ENCODE measurements at places on chromosomes 5 and 9.

GRCh38 chr5:90638878-90639277 is 80.3 kb downstream of the ADGRV1 start:
- DNase-seq, result no peak

- DNase-seq, result no peak
Measured at GRCh38 chr5:14120176-14120575, 23.0 kb upstream of the TRIO start.

- no peak for DNase-seq
Measured at GRCh38 chr5:157518963-157519362, 56.6 kb downstream of the ADAM19 start.

GRCh38 chr9:20788526-20789451 is 104.7 kb downstream of the FOCAD start:
- DNase-seq, result no peak

DNA sequence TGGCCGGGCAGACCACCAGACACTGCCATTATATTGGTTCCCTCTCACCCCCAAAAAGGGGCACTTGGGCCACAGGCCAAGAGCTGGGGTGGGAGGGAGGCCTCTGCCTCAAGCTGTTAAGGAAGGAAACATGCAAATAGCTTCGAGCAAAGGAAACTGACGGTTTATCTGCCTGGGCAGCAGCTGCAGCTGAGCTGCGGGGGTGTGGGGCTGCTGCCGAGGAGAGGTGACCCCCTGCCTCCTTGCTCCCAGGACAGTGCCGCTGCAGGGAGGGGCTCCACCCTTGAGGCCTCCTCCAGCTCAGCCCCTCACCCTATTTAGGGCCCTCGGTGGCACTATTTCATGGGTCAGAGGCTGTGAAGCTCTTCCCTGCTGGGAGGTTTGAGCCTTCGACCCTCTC is 789 bp downstream of the DOK3 start:
- no peak for DNase-seq

GRCh38 chr5:74638970-74639806 is 1.3 kb downstream of the ENC1 start:
- peak; percentile 44 for DNase-seq

DNA sequence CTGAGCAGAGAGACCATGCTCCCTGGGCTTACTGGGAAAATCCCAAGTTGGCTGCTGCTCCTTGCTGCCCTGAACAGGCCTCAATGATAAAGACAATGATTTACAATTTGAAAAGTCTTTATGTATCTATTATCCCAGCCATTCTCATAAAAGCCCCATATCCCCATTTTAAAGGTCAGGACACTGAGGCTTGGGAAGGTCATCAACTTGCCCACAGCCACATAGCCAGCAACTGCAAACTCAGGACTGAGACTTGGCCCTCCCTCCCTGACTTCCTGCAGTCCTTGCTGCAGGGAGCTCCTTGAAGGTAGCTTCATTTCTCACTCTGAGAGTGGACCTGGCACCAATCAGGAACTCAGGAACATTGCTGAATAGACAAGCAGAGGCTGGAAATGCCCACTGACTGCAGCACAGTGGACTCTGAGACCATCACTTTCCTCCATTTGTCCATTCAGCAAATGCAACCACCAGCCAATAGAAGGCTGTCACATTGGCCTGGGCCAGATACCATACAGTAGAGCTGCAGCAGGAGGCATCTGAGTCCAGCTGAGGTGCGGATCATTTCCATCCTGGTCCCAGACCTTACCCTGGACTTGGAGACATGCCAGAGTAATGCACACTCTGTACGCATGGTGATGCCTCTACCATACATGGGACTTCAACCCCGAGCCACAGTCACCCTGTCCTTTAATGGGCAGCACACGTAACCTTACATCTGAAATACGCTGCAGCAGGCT is 18.3 kb downstream of the TNIP1 start:
- DNase-seq, result no peak

DNA sequence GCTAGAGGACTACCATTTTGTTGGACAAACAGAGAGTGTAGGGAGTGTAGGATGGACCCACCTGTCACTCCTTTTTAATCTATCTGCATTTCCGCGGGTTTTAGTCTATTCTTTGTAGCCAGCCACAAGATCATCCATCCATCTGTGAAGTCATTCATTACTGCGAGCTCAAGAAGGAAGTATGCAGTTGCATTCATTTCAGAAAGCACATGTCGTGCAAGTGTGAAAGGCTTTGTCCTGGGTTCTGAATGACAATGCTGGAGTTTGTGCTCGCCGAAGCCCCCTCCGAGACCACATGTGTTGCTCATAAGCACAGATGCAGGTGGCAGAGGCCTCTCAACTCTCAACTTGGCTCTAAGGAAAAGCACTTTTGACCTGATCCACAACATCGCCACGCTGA is 70.3 kb upstream of the BASP1 start:
- DNase-seq, result no peak

GRCh38 chr9:106976772-106977171 is 113.8 kb downstream of the ZNF462 start:
- DNase-seq, result no peak

DNA sequence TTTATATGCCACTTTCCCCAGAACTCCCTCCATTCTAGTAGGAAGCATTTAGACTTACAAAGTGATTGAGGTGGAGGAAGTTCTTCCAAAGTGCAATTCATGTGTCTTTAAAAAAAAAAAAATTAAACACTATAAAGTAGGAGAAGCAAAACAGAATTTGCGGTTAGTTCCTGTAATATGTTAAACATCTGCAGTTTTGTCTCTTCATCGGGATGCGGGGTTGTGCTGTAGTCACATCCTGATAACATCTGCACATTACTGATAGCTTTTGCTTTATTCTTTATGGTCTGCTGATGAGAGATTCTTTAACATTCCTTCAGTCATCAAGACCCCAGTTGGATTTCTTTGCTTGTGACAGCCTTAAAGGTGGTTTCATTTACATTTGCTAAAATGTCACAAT is 694.3 kb downstream of the NR2F1-AS1 start:
- no peak for DNase-seq

DNA sequence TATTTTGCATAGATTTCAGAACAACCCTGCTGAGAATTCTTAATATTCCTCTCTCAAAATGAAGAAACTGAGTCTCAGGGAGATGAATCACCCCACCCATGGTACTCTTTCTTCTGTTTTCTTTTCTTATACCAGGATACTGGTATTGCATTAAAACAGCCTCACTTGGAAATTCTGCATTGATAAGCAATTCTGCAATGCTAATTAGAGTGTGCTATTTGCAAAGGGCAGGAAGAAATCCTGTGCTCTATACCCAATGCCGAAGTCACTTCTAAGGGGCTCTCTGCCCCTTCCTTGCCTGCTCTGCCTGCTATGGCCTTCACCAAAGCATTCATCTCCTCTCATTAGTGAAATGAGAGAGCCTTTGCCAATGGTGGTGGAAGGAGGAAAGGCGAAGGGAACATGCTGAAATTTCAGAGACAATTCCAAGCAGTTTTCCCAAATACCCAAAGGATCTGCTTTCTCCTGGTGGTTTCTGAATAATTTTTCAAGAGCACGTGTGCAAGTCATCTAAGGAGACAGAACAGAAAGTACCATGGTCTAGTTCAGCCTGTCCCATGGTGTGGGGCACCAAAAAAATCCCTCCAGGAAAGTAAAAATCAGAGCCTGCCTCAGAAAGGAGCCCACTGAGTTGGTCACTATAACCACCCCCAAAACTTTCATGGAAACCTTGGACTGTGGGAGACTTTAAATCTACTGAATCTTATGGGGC is 156.5 kb downstream of the PAPPA start:
- no peak for DNase-seq

DNA sequence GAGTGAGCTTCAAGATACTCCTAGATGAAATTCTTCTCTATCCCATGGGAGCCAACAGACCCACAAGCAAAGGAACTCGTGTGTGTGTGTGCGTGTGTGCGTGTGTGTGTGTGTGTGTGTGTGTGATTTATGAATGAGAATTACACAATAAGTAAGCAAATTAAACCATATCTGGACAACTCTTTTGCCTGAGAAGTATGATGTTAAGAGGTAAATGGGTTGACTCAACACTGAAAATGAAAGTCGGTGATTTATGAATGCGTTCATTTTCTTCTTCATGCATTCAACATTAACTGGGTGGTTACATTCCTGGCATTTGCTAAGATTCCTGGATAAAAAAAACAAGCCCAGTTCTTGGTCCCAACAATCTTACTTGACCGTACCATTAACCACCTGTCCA is 171.3 kb upstream of the ZNF462 start:
- no peak for DNase-seq

- DNase-seq, result no peak
Measured at GRCh38 chr9:95494022-95494415, 22.8 kb downstream of the PTCH1 start.

- DNase-seq, result no peak
Measured at GRCh38 chr5:34625246-34625645, 30.9 kb upstream of the RAI14 start.

DNA sequence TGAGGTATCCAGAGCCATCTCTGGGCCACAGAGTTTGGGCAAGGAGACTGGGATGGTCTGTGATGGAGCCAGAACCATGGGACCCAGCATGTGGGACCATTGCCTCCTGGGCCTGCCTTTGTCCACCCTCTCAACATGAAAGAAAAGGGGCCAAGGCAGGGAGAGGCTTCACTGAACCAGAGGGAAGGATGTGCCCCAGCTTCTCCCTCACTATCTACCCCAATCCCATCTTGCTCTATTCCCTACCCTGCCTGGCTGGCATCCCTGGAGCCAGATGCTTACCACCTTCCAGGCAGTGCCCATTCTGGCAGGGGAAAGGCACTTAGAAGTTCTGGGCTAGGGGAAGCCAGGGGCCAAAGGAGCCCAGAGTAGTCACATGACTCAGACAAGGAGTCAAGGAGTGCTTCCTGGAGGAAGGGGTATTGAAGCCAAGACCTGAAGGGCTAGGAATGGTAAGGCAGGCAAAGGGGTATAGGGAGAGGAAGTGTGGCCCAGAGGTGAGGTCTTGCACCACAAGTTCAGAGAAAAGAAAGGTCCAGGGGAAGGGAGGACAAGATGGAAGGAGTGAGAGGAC is 9.8 kb downstream of the PDLIM4 start:
- DNase-seq, result no peak

DNA sequence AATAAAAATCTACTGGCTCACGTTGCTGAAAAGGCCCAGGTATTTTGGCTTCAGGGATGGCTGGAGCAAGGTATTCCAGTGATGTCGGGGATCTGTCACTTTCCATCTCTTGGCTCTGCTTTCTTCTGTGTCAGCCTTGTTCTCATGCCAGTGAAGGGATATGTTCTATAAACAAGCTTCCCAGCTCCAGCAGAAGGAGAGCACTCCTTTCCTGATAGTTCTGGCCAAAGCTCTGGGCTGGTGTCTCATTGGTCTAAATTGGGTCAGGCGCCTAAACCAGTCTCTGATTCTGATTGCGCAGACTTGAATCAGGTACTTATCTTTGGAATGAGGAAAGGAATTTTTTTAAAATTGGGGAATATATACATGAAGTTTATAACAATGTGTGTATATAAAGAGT is 5.1 kb downstream of the SNX30 start:
- DNase-seq, result peak; percentile 39

DNA sequence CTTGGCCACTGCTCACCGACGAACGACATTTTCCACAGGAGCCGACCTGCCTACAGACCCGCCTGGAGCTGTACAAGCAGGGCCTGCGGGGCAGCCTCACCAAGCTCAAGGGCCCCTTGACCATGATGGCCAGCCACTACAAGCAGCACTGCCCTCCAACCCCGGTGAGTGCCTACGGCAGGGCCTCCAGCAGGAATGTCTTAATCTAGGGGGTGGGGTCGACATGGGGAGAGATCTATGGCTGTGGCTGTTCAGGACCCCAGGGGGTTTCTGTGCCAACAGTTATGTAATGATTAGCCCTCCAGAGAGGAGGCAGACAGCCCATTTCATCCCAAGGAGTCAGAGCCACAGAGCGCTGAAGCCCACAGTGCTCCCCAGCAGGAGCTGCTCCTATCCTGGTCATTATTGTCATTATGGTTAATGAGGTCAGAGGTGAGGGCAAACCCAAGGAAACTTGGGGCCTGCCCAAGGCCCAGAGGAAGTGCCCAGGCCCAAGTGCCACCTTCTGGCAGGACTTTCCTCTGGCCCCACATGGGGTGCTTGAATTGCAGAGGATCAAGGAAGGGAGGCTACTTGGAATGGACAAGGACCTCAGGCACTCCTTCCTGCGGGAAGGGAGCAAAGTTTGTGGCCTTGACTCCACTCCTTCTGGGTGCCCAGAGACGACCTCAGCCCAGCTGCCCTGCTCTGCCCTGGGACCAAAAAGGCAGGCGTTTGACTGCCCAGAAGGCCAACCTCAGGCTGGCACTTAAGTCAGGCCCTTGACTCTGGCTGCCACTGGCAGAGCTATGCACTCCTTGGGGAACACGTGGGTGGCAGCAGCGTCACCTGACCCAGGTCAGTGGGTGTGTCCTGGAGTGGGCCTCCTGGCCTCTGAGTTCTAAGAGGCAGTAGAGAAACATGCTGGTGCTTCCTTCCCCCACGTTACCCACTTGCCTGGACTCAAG is 1.5 kb downstream of the CSF2 start:
- DNase-seq, result no peak

GRCh38 chr5:169744336-169744735 is 107.3 kb downstream of the DOCK2 start:
- DNase-seq, result no peak

- no peak for DNase-seq
Measured at GRCh38 chr5:33649549-33650482, 209.1 kb downstream of the TARS1 start.
